ENCODE measurements at places on chromosomes 2 and 18.

DNA sequence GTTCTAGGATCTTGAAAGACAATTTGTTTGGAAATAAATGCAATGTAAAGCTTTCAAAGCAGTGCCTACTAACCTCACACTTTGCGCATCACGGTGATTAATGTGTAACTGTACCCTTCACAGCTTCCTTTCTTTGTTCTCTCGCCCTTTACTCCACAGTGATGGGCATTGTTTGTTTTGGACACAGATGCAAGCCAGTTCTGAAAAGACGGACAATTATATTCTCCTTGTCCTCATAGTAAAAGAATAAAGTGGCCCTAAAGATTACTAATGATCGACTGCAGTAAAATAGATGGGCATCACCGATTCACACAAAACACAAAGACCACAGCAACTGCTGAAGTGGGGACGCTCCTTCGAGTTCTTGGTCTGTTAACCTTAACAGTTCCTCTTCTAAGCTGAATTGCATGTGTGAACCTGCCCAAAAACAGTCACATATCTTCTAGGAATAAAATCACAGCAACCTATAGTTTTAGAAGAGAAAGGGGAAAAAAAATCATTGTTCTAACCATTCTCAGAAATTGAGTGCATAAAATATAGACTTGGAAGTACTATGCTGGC is 7.7 kb downstream of the L3MBTL4 start:
- DNase-seq = no peak

DNA sequence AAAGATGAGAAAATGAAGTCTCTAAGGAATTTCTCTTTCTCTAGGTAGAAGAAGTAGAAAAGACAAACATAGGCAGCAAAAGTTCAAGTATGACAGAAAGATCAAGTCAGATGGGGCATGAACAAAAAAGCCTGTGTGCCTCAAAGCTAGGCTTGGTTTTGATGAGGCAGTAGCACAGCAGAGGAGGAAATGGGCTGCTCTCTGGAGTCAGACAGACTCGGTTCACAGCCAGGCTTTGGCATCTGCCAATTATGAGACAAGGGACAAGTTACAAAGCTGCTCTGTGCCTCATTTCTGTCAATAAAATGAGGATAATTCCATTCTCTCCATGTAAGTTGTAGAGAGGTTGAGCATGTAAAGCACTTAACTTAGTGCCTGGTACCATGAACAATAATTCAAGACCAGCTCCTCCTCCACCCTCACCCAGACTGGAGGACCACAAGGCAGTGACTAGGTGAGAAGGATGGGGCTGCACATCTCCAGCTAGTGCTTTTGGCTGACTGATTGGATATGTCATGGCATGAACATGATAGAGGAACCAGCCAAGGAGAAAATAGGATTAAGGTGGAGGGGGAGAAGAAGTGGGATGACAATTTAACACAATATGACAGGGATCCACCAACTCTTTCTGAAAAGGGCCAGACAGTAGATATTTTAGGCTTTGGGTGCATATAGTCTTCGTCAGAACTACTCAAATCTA is 84.6 kb downstream of the TMEM163 start:
- no peak for DNase-seq

- DNase-seq = no peak
Observed at GRCh38 chr2:98463551-98463971, 18.9 kb downstream of the INPP4A start.

GRCh38 chr2:118145207-118145606 is 56.9 kb downstream of the INSIG2 start:
- no peak for DNase-seq

- DNase-seq = no peak
Observed at GRCh38 chr2:38301340-38301968, 75.6 kb downstream of the ATL2 start.
